ENCODE measurements at places on chromosomes 12 and 14.
A peak's percentile ranks its signal among the peaks of the same experiment; 100 is the strongest.

DNA sequence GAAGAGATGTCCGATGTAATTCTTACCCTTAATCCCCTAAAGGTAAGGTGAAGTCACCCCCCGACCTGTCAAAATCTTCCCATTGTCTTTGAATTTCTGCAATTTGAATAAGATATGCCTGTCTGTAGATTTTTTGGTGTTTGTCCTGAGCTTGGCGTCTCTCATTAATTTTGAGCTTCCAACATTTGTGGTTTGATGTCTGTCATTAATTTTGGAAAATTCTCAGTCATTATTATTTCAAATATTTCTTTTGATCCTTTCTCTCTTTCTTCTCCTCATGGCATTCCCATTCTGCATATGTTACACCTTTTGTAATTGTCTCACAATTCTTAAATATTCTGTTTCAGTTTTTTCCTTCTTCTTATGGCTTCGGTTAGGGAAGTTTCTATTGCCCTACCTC, 60.1 kb downstream of the EPS8 start:
- DNase-seq: no peak

DNA sequence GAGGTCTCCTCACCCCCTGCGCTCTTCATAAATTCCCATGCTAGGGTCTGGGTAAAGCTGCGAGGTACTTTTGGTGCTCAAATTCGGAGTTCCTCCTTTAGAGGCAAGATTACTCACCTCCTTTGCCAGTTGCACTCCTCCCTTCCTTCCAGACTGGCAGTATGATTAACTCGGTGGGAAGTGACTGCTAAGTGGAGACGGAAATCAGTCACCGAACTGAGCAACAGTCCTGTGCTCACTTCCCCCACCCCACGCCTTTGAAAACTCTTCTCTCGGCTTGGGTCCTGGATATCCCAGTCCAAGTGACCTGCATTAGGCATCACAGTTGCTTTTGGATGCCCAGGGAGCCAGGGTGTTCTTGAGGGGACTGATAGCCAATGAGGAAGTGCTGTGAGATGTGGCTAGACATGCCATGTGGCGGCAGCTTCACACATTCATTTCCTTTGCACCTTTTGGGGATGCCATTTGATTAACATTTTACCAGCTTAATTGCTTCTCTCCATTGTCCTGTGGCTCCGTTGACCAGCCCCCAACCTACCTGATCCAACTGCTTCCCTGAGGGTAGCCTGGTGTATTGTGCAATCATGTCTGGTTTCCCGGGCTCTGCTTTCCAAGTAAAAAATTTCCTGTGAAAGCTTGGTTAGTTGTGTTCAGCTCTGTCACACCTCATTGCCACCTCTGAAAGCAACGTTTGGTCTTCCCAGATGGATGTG, 840 bp downstream of the PNP start:
- peak; percentile 89 for DNase-seq

DNA sequence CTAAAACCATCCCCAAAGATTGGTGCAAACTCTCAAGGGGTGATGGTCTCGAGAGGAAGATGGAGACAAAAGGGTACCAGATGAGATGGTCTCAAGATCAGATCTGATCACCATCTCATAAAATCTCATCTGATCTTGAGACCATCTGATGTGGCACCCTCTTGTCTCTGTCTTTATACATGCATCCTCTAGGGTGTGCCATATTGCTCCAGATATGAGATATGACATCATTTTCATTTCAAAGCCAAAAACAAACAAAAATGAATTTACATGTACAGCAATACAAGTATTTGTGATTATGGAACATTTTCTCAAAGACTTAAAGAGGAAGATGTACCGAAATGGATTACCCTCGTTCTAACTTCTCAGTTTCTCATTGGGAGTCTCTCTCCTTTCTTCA, 787.2 kb downstream of the GALC start:
- DNase-seq: no peak

- DNase-seq: no peak
Observed at GRCh38 chr12:43453761-43454160, 98.2 kb downstream of the ADAMTS20 start.

DNA sequence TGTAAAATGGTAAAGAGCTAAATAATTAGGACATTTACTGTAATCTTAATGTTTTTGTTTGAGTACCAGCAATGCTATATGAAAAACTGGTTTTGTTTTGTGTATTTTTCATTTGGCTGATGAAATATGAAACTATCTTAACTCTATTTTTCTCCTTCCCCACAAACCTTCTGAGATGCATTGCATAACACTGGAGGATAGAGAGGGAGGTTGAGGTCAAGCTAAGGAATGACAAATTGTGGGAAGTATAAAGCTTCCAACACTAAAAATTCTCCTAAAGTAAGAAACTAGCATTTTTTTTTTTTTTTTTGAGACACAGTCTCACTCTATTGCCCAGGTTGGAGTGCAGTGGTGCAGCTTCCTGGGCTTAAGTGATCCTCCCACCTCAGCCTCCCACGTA, 31.5 kb upstream of the SRP54 start:
- no peak for DNase-seq

DNA sequence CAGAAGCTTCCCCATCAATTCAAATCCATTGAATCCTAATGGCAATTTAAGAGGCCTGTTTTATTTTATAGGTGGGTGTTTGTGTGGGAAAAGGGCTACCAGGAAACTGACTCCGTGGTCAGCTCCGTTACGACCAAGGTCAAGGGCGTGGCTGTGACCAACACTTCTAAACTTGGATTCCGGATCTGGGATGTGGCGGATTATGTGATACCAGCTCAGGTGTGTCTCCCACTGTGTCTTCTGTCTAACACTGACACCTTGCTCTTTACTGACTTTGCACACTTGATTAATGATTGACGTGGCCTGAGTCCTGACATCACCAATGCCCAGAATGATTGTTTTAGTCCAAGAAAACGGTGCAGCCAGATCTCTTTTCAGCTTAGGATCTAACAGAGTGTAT, 7.1 kb downstream of the P2RX4 start:
- DNase-seq: no peak

DNA sequence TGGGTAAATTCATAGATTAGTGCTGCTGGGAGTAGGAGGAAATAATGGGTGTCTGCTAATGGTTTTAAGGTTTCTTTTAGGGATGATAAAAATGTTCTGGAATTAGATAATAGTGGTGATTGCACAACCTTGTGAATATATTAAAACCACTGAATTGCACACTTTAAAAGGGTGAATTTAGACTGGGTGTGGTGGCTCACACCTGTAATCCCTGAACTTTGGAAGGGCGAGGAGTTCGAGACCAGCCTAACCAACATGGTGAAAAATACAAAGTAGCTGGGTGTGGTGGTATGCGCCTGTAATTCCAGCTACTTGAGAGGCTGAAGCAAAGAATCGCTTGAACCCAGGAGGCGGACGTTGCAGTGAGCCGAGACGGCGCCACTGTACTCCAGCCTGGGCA, 1.3 kb downstream of the RAD52 start:
- DNase-seq: no peak

- DNase-seq: no peak
Observed at GRCh38 chr14:60090864-60091519, 731 bp upstream of the PCNX4 start.

- no peak for DNase-seq
Observed at GRCh38 chr12:62523619-62524018, 57.0 kb downstream of the MON2 start.

DNA sequence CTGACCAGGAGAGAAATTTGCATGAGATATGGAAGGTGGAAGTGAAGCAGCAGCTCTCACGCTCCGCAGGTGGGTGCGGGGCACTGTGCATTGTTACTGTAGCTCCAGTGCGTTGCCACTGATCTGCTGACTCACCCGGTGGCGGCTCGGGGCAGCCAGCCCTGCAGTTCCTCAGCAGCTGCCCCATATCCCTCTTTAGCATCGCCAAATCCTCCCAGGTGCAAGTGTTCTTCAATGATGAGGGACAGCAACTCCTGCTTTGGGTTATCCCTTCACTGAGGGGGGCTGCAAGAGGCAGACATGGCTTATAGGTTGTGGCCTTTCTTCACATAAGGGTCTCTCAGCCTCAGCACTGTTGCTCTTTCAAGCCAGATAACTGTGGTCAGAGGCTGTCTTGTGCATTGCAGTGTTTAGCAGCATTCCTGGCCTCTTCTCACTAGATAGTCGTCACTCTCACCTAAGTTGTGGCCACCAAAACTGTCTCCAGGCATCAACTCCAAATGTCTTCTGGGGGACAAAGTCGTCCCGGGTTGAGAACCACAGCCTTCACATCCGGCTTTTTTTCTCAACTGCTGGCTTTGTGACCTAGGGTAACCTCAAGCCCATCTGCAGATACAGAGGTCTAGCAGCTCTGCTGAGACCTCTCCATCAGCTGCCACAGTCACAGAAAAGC, 180.8 kb downstream of the EFCAB11 start:
- no peak for DNase-seq

DNA sequence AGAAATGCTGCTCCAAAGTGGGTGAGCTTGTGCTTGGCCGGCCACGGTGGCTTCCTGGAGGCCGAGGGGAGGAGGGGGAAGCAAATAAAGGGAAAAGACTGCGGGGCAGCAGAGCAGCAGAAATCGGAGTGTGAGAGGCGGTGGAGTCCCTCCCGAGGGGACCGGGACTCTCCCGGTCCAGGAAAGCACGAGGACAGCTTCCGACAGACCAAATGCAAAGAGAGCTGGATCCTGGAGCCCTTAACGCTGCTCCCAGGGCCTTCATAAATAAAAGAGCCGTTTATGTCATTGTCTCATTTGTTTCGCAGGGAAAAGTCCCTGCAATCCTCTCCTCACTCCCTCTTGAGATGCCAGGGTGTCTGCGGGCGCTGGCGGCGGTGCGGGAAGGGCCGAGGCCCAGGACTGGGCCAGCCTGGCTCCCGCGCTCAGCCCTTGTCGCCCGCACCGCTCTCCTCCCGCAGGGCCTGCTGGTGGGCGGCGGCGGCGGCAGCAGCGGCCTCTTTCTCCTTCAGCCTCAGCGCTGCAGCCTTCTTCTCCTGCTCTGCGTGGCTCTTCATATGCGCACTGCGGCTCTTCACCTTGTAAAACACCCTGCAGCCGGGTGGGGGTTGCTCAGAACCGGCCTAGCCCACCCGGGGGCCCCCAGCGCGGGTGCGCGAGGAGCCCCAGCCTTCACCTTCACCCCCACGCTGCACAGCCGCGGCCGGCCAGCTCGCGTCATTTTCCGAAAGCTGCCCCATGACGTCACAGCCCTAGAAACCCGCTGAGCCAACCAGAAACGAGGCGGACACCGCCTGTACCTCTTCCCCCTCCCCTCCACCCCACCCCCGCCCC, 4.5 kb upstream of the PNMA1 start:
- no peak for DNase-seq

DNA sequence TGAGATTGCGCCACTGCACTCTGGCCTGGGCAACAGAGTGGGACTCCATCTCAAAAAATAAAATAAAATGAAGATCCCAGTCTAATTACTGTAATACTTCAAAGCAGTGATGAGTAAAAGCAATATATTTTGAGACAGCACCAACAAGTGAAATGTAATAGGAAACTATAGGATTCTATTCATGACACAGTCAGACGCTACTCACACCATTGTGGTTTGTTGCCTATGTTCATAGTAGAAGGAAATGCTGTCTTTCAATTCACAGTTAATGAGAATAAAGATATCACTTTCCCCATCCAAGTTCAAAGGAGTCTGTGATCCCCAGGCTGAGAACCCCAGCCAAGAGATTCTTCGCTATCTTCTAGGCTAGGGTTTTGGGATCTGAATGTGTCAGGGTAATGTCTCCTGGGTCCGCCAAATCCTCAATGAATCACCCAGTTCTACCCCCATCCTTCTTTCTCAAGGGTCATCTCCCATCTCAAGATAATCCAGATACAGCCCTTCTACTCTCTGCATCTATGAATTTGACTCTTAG, 16.6 kb upstream of the DTX1 start:
- no peak for DNase-seq

DNA sequence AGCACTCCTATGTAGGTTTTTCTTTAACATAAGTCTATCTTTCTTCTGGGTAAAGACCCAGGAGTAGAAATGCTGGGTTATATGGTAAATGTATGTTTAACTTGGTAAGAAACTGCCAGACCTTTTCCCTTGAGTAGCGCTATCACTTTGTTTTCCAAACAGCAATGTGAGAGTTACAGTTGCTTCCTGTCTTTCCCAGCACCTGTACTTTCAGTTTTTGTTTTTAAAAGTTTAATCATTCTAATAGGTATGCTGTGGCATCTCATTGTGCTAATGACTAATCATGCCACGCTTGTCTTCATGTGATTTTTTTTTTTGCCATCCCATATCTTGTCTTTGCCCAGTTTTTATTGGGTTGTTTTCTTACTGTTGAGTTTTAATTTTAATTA, 28.1 kb downstream of the GIT2 start:
- DNase-seq: no peak

- DNase-seq: no peak
Observed at GRCh38 chr12:88522961-88523360, 57.3 kb downstream of the KITLG start.

DNA sequence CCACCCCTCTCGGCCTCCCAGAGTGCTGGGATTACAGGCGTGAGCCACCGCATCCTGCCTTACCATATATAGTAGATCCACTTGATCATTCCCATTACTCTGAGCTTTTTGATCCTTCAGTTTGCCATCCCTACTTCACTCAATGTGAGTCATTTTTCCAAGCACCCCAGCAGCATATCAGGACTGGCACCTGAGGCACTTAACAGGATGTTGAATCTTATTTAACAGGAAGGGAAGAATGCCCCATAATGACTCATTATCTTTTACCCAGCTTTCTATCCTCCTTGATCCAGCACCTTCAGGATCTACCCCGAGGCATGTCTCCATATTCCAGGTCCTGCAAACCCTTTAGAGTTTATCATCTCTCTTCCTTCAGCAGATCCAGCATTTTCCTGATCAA, 84.9 kb upstream of the CMKLR1 start:
- DNase-seq: no peak

DNA sequence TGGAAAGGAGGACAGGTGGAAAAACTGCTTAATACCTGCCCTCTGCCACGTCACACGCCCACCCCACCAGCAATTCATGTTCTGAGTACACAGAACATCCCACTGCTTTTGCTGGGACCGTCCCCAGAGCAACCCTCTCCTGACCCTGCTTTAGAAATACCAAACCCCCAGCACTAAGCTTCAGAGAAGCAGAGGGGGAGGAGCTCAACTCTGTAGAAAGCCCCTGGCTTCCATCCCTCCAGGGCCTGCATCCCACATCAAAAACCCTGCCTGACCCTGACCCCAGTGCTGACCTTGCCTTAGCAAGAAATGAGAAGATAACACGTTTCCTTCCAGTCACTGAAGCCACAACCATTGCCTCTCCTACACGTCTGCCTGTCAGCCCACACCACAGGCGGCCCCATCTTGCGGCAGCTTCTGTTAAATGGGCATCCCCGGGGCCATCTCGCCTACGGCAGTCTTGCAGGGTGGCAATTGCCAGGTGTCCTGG, 19.7 kb downstream of the VDR start:
- DNase-seq: no peak
